ENCODE measurements at places on chromosomes 5 and 9.

GRCh38 chr5:42121401-42121800, 196.3 kb downstream of the FBXO4 start:
- no peak for DNase-seq

- DNase-seq = no peak
Measured at GRCh38 chr5:115565233-115565632, 20.7 kb upstream of the FEM1C start.

- no peak for DNase-seq
Measured at GRCh38 chr5:41510176-41510831, at the start of gene PLCXD3. TSS of gene PLCXD3 (minus strand) at chr5:41510601. CDS start at chr5:41510526, 75 bp downstream.

DNA sequence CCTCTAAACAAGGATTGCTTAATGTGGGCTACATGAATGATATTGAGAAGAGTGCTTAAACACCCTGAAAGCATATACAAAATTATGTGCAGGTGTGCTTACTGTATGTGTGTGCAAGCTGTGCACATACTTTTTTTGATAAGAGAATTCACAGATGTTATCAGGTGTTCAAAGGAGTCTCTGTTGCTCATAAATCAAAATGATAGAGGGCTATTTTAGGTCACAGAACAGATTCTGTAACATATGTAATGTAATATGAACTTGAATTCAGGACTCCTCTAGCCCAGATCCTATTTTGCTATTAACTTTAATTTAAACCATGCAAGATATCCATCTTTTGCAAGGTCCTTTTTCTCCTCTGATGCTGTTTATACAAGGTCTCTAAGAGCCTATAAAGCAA, 38.2 kb downstream of the CCDC192 start:
- no peak for DNase-seq

DNA sequence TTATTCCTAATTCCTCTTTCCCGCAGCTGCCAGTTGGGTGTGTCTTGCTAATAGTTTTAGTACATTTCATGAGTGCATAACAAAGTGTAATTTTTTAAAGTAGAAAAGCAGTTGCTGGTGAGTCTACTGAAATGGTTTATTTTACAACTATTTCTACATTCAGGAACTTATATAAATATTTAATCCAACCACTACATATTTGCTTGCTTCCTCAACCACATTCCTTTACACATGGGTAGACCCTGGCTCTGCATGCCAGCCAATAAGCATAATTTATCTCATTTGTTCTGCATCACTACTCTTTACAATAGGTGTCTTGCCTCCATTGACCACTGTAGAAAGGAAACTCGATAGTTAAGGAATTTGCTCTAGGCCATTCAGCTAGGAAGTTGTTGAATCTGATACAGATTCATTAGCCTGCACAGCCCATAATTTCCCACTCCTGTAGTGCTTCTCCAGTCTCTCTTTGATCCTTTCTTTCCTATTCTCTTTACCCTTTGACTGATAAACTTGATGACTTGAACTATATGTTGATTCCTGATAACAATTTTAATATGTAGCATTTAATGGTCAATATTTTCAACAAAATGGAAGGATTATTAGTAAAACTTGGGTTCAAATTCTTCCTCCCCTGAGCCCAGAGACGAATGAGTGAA, 342.5 kb upstream of the ACTBL2 start:
- DNase-seq = no peak

Data from T-helper 17 cell (primary cell).